Retina (tissue), 1 donor: ENCODE measurements at places on chromosomes 5 and 9.

DNA sequence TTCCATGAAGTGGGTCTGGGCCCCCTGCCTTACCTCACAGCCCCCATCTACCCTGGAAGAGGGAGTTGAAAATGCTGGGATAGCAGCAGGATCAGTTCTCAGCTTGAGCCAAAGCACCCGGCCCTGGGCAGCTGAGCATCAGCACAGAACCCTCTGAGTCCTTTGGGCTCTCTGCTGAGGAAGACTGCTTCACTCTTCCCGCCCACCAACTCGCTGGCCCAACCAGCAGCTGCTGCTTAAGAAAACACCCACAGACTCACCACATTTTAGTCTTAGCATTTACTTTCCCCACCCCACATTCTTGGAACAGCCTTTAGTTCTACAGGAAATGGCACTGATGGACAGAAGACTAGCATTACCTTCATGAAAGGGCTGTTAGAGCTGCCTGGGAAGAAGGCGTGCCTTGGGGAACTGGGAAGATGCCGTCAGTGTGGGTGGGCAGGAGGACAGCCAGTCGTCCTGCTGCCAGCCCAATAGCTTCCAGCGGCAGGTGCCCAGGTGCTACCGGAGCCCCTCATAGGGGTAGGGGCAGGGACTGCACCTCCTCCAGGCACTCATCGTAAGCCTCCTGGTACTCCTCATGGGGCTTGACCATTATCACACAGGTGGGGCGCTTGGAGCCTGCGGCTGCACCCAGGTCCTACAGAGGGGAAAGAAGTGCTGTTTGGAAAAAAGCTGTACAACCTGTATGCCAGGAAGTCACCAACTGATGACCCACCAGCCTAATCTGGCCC, 4.3 kb downstream of the NHP2 start:
- DNase-seq: no peak

DNA sequence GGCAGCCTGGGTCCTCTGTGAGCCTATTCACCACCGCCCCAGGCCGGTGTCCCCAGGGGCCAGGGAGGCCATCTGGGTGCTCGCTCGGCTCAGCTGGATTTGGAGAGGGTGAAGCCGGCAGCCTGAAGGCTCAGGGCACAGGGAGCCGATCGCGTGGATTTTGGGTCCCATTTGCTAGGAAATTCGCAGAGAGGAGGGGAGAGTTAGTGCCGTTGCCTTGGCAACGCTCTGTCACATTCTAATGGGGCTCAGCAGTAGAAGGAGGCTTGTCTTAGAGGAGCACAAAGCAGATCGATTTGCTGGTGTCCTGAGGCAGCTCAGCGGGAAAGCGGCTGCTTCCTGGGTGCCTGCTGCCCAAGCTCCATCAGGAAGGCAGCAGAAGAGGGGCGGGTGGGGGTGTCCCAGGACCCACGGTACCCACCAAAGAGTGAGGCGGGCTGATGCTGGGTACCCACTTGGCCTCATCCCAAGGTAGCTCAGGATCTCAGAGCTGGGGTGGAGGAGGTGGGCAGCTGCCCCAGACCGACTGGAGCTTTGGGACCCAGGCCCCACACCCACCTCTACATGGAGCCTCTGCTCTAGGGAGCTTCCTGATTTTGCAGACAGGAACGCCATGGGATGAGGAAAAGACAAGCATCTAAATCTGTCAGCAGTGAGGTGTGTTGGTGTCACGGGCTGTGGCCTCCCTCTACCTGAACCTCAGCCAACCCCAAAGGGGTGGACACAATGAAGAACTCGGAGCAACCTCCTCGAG, 17.1 kb upstream of the OLFM1 start:
- DNase-seq: peak; percentile 84

DNA sequence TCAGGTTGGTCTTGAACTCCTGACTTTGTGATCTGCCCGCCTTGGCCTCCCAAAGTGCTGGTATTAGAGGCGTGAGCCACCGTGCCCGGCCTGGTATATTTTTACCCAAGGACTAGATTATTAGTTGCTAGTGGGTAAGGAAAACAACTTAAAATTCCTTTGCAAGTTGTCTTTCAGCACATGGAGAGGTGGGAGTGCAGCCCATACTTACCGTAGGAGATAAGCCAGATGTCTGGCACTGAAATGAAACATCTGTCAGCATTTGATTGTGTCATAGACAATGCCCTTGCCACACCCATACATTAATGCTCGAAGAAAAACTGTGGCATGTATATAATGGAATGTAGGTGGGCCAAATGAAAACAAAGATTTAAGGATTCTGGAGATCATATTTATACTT, 36.6 kb upstream of the ANKH start:
- DNase-seq: no peak

GRCh38 chr5:111231119-111231518, 6.9 kb downstream of the CAMK4 start:
- no peak for DNase-seq

GRCh38 chr5:114407783-114408182, 45.9 kb downstream of the KCNN2 start:
- no peak for DNase-seq

DNA sequence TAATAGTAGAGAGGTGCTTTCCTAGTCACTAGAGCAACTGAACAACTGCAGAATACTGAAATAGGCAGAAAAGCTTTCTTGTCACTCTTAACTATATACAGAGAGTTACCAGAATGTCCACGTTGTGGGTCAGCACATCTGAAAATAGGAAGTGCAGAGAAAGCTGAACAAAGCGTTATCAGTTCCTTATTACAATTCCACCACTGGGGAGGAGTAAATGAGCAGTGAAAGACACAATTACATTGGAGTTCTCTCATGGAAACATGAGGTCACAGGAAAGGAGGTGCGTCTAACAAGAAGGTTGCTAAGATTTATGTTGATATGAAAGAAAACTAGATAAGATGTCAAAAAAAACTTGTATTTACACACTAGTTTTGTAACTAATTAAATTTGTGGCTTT, 461.9 kb upstream of the COX7C start:
- DNase-seq: no peak

- peak; percentile 14 for DNase-seq
These were observed 584.6 kb upstream of the CDH18 start for GRCh38 chr5:20572614-20573013.
